ENCODE measurements at places on chromosomes 4 and X.

- no peak for DNase-seq
These were observed 379.6 kb downstream of the NAF1 start for GRCh38 chr4:162787120-162787519.

DNA sequence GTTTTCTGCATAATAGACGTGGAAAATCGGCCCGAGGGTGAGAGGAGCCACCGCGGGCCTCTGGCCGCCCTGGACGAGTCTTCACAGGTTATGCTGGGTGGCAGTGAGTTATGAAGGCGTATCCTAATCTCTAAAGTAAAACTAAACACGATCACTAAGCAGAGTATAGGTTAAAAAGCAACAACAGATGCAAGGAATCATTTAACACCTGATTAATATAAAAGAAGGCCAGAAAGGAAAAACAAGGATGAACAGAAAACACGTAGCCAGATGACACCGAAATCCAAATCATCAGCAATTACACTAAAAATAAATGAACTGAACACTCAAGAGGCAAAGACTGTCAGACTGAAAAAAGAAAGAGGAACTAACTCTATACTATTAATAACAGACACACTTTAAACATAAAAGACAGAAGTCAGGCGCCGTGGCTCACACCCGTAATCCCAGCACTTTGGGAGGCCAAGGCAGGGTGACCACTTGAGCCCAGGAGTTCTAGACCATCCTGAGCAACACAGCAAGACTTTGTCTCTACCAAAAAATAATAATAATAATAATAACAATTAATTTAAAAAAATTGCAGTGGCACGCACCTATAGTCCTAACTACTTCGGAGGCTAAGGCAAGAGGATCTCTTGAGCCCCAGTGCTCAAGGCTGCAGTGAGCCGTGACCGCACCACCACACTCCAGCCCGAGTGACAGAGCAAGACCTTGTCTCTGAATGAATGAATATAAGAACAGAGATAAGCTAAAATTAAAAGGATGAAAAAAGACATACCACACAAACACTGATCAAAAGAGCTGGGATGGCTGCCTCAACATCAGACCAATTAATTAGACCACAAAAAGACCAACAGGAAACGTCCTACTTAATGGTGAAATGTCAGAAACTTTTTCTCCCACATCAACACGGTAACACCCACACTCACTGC, 30.0 kb downstream of the CTBP1 start:
- DNase-seq = no peak

GRCh38 chr4:119489305-119489704, 139.3 kb downstream of the PDE5A start:
- no peak for DNase-seq

- DNase-seq = no peak
These were observed 260.5 kb downstream of the TMA16 start for GRCh38 chr4:163755013-163755412.

DNA sequence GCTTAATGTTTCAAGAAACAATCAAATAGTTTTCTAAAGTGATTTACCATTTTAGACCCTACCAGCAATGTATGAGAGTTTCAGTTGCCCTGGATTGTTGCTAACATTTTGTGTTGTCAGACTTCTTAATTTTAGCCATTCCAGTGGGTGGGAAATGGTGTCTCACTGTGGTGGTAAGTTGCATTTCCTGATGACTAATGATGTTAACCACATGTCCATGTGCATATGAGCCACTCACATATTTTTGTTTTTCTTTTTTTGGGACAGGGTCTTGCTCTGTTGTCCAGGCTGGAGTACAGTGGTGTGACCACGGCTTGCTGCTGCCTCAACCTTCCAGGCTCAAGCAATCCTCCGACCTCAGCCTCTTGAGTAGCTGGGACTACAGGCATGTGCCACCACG, 48.3 kb downstream of the MED28 start:
- no peak for DNase-seq

GRCh38 chr4:51842167-51842553, 793 bp upstream of the DCUN1D4 start:
- DNase-seq = no peak

DNA sequence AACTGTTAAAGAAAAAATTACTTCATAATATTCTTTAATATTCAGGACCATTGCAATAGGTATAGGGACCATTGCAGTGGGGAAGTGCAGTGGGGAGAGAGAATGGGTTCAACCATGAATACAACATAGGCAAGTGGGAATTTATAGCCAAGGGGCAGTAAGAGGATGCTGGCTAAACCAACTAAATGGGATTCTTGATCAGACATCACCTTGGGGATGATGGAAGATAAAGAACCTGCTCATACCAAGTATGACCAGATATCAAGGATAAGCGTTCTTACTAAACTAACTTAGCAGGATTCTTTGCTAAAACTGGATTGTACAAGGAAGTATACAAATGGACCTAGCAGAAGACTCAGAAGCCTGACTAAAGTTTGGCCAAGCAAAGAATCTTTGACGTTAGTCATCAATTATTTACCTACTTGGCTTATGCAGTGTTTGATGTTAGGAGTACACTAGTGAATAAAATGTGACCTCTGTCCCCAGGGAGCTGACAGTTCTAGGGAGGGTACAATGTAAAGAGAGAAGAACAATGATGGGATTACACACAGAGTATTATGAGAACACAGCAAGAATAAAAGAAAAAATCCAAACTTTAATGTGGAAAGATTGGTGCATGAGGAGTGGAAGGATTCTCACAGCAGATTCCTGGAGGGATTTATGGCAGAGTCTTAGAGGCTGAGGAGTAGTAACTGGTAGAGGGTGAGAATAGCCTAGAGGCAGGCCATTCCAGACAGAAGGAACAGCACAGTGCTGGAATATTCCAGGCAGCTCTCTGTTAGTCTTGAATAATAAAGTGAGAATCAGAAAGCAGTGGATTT, 54.7 kb upstream of the MYOZ2 start:
- no peak for DNase-seq

GRCh38 chr4:123893011-123893981, 496.7 kb downstream of the SPRY1 start:
- DNase-seq = no peak

DNA sequence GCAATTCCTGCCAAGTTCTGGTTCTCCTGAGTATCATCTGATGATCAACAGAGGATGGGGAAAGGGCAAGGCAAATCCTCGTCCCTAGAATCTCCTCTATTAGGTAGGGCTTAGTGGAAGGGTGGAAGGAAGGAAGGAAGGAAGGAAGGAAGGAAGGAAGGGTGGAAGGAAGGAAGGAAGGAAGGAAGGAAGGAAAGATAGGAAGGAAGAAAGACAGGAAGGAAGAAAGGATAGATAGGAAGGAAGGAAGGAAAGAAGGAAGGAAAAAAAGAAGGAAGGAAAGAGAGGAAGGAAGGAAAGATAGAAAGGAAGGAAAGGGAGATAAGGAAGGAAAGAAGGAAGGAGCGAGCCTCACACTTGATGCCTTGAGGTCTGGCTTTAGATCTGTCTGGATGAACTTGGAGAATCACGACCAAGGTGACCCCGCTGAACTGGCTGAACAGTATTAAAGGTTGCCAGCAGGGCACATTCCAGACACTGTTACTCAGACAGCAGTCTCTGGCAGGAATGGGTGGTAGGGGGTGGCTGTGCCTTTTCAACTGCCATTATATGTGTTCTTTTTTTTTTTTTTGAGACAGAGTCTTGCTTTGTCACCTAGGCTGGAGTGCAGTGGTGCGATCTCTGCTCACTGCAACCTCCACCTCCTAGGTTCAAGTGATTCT, 57.1 kb downstream of the MAP7D2 start:
- DNase-seq = no peak

DNA sequence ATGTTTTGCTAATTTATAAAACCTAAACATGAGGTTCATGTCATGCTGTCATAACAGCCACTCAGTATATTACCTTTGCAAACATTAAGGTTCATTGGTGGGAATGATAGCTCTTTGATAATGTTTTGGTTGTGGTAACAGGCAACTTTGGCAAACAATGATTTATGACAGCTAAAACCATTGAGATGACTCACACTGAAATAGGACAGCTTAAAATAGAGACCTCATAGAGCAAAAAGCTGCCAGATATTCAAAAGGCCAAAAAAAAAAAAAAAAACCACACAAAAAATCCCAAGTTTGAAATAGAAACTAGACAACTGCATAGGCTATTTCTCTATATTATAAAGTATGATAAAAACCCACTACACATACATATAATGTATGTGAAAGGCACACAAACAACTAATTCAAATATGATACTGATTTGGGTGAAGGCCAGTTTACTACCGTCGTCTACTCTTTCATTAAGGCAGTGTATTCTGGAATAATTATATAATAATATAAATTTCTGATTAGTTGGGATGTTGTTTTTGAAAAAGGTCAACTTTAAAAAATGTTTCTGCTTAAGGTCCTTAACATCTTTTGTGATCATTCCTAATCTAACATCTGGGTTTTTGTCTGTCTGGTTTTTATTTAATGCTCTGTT, 646.0 kb upstream of the PITX2 start:
- DNase-seq = no peak

DNA sequence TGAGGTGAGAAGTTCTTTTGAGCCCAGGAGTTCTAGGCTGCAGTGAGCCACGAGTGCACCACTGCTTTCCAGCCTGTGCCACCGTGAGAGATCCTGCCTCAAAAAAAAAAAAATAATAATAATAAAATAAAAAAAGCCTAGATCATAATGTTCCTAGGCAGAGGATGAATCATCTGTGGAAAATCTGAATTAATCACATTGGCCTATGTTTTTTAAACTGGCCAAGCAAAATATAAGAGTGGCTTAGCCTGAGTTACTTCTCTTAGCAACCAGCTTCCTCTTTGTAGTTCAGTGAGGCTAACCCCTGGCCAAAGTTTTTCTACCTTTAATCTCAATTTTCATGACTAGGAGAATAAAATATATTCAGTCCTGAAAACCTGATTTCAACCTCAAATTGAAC, 614.6 kb downstream of the PPP4R3C start:
- no peak for DNase-seq

DNA sequence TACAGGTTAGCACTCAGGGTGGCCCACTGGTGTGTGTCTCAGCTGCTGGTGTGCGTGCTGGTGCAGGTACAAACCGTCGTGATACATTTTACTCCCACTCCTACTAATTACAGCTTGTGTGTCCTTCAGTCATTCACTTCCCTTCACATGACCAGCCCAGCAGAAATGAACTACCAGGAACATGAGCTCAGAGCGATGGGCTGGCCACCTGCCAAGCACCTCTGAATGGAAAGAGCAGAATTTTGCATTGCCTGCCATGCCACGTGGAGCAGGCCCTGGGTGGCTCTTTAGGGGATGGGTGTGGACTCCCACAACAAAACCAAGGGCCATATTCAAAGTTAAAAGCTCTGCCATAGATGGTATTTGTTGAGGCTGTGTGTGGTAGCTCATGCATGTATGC, 58.9 kb upstream of the PGM2 start:
- DNase-seq = no peak

GRCh38 chr4:170940043-170940724, 850.4 kb upstream of the AADAT start:
- no peak for DNase-seq

- DNase-seq = no peak
These were observed 35.2 kb downstream of the SEPTIN11 start for GRCh38 chr4:76984788-76985211.

DNA sequence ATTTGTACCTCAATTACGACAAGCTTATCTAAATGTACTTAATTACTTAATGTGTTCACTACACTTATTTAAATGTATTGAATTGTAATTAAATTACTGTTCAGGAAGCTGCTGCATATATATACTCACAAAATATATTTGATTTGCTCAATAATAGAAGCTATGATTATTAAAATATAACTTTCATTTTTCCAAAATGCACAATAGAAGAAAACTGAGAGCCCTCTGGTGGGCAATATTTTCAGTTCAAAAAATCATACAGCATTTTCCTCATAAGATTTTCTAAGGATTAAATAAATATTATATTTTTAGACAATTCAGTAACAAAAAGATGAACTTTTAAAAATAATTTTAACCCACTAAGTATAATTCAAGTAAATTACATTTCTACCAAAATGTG, 217.3 kb downstream of the DKK2 start:
- DNase-seq = no peak

DNA sequence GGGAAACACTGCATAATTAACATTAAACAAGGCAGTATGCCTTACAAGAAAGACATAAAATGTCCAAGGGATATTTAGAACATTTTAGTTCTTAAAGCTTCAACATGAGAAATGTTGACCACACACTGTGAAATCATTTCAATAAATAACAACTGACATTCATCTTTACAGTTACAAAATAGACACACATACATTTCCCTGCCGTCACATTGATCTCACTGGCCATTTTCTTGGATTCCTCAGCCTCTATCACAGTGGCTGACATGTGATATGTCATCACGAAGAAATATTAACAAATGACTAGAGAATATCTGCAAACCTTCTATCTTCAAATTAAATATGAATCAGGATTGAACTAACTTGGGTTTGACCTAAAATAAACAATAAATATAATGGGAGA, 1.9 kb downstream of the CXCL2 start:
- DNase-seq = no peak

DNA sequence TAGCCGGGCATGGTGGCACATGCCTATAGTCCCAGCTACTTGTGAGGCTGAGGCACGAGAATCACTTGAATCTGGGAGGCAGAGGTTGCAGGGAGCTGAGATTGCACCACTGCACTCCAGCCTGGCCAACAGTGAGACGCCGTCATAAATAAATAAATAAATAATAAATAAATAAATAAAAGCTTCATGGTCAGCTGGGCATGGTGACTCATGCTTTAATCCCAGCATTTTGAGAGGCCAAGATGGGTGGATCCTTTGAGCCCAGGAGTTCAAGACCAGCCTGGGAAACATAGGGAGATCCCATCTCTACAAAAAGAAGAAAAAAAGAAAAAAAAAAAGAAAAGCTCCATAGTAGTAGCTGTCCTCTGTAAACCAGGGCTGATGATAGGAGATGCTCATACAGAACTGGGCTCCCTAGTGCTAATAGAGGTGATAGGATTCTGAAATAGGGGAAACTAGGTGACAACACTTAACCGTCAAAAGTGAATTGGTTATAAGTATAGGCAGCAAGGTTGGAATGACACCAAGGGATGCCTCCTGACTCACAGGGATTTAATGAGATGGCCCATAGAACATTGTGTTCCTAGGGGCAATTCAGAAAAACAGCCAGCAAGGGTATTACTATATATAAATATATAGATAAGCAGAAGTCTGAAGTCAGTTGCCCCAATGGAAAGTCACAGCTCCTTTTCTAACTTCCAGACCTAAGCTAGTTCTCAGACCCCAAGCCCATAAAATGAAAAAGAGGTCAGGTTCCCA, 41.8 kb upstream of the ARHGEF6 start:
- no peak for DNase-seq

- no peak for DNase-seq
These were observed 9.6 kb downstream of the AFP start for GRCh38 chr4:73445383-73446335.

GRCh38 chr4:157689476-157689875, 468.9 kb downstream of the GRIA2 start:
- DNase-seq = no peak

DNA sequence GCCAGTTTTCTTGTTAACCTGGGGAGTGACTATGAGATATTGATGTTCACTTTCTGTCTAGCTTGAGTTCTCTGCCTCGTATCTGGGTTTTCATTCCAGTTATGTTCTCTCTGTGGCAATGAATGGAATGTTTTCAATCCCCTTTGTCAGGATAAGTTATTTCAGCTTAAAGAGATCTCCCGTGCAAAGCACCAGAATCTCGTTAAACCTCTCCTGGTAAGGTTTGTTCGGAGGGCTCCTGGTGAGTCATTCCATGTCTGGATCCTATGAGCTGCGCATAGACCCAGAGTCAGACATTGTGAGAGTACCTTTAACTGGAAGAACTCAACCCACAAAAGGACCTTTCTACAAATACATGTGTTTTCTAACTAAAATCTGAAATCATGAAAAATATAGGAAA, 51.0 kb downstream of the KDR start:
- DNase-seq = no peak

Data from stimulated activated CD4-positive, alpha-beta T cell treated with anti-CD3 and anti-CD28 coated beads, TNF-alpha, amount 100 ng/mL, for 4 hours (primary cell).